ENCODE measurements at places on chromosomes 7 and 10. TPM values are rescaled to one million over a fixed set of nuclear protein-coding genes. Genes with fewer than 3 reads are reported as not detected.

GRCh38 chr10:91090761-91091529, 129.5 kb upstream of the PCGF5 start:
- DNase-seq: no peak

Gene SOSTDC1
- total RNA-seq: not detected

DNA sequence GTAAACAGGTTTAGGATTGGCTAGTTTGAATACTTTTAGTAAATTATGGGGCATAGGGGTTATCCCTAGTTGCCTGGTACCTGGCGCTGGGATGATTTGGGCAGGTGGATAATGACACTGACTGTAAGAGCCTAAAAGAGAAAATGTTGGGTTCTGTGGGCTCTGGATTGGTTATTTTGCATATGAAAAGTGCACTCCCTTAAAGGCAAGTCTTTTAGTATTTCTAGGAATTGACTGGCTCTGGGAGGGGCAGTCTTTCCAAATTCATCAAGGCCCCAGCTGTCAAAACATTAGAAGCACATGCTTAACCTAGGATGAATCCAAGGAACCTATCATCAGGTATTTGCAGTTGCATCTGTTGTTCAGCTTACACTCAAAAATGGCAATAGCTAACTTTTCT, 454.6 kb upstream of the SORCS1 start:
- DNase-seq: no peak

Gene PRSS2
- not detected for total RNA-seq

DNA sequence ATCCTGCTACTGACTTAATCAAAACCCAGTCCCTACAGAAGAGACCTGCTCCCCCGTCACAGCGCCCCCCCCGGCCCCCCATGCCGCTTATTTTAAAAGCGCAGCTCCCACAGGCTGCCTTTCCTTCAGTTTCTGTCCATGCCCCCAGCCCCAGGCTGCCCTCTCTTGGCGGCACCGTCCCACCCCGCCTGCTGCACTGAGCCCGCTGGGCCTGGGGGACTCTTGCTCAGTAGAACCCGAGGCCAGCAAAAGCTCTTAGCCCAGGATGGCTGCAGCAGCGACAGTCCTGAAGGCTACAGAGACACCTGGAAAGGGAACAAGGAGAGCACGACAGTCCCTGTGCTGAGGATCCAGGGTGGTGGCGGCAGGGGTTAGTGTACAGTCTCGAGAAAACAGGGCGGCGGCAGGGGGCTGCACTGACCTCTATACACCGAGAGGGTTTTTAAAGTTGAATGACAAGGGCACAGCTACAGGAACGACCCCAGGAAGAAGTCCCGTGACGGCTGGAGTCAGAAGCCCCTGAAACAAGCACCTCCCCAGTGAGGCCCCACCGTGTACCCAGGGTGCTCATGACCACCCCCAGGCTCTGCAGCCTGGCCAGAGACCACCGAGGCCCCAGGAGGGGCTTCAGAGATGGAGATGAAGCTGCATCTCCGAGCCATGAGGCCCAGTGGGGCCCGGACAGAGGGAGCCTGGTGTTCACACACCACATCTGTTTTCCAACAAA, 54.4 kb downstream of the ZRANB1 start:
- no peak for DNase-seq

GRCh38 chr7:80249619-80250295, 115.1 kb downstream of the GNAI1 start:
- no peak for DNase-seq

Gene CPA2
- not detected for total RNA-seq

DNA sequence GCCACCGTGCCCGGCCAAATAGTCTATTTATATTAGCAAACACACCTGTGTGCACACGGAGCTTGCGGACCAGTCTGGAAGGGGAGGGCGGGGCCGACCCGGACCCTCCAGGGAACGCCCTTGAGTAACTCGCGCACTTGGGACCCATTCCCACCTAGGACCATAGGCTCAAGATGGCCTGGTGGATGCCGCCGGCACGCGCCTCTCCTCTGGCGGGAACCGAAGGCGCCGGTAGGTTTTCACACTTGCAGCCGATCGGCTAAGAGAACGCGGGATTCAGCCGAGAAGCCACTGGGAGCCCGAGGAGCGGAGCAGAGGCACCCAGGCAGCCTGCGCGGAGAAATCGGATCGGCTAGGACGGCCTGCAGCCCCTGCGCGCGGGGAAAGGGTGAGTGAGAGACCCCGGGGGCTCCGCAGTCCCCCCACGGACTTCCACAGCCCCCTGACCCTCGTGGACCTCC, 18.9 kb downstream of the IFT22 start:
- DNase-seq: no peak

DNA sequence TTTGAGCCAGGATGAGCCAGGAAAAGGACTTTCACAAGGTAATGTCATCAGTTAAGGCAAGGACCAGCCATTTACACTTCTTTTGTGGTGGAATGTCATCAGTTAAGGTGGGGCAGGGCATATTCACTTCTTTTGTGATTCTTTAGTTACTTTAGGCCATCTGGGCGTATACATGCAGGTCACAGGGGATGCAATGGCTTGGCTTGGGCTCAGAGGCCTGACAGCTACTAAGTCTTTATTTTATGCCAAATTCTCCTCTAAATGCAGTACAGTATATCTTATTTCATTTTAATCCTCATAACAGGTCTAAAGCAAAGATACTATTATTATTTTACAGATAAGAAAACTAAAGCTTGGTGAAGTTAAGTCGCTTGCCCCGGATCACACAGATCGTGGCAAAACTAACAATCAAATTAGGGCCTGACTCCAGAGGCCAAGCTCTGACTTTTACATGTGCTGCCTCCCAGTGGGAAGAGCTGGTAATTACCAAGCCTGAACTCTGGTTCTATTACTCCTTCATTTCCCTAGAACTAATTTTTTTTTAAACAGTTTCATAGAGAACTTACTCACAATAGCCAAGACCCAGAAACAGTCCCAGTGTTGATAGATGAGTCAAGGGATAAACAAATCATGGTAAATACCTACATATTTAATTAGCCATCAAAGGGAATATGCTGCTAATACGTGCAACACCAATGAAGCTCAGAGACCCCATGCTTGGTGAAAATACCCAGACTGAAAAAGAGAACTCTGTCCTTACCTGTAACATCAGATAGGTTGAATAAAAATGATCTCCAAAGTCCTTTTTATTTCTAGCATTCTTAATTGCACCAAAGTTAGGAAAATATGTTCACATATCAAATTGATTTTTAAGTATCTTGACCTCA, 35.4 kb downstream of the C7orf25 start:
- no peak for DNase-seq

DNA sequence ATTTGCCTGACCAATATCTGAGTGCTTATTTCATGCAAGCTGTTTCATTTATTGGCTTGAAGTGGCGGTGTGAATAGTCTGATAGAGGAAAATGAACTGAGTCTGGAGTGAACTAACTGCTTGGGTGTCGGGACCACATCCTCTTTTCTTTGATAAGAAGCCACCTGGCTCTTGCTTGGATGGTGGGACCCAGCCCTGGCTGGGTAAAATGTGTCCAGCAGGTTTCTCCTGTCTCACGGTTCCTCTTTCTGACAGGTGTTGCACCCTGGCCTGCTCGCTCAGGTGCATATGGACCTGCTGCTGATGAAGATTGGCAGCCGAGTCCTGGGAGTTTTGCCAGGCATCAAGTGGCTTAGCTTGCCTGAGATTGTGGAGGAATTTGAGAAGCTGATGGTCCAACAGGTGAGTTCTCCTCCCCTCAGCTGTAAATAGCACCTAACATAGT, 1.6 kb downstream of the ADCK2 start:
- DNase-seq: no peak

GRCh38 chr7:31953432-31953831, 116.8 kb downstream of the PDE1C start:
- DNase-seq: no peak

DNA sequence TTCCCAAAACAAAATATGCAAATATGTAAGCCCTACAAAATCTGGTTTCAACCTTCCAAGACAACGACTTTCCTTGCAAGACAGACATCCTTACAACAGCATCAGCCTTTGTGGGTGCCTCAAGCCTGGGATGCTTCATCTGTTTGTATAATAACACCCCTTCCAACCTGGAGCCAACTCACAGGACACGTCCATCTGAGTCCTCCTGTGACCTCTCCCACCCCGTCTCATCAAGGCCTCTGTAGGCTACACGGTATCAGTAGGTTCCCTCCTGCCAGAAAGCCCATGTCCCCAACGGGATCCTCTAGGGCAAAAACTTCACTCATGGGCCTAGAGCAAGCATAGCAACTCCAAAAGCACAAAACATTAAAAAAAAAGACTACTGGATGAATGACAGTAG, 173.2 kb downstream of the TNS3 start:
- DNase-seq: no peak

- no peak for DNase-seq
Observed at GRCh38 chr7:35513828-35514227, 181.1 kb downstream of the HERPUD2 start.

- DNase-seq: no peak
Observed at GRCh38 chr10:114332301-114333192, 71.8 kb downstream of the AFAP1L2 start.

- DNase-seq: no peak
Observed at GRCh38 chr7:130970696-130971095, 236.7 kb upstream of the KLF14 start.

Gene DGKI
- total RNA-seq: 3.5 TPM

DNA sequence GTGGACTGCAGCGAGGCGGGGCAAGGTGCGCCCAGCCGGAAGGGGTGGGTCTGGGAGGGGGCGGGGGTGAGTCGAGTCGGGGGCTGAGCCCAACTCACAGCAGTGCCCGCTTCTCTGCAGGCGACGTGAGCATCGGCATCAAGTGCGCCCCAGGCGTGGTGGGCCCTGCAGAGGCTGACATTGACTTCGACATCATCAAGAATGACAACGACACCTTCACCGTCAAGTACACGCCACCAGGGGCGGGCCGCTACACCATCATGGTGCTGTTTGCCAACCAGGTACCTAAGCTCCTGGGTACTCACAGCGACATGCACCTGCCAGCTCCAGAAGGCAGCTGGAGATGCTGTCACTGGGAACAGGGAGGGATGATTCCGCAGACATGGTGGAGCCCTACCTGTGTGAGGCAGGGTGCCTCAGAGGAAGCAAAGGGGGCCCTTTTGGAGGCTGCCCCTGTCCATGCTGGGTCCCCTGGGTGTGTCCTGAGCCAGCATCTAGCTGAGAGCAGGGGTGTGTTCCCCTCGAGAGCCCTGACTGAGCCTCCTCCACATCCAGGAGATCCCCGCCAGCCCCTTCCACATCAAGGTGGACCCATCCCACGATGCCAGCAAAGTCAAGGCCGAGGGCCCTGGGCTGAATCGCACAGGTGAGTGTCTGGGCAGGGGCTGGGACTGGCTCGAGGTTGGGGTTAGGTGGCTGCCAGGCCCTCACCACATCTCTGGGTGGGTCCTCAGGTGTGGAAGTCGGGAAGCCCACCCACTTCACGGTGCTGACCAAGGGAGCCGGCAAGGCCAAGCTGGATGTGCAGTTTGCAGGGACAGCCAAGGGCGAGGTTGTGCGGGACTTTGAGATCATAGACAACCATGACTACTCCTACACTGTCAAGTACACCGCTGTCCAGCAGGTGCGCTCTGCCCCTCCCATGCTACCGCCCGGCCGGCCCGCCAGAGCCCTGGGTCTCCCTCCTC, 12.8 kb downstream of the FLNC start:
- DNase-seq: no peak

DNA sequence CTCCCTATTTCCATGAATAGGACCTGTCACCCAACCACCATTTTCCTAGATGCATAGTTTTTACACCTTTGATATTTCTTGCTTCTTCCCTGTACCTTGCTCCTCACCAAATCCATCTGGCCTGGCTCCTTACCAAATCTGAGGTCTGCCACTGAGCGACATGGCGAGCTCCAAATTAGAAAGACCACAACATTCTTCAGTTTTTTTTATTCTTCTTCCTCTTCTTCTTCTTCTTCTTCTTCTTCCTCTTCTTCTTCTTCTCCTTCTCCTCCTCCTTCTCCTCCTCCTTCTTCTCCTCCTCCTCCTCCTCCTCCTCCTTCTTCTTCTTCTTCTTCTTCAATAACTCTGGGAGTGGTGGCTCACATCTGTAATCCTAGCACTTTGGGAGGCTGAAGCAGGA, 7.1 kb downstream of the CPED1 start:
- DNase-seq: no peak

GRCh38 chr10:121469797-121470606, 128.2 kb downstream of the FGFR2 start:
- DNase-seq: no peak

DNA sequence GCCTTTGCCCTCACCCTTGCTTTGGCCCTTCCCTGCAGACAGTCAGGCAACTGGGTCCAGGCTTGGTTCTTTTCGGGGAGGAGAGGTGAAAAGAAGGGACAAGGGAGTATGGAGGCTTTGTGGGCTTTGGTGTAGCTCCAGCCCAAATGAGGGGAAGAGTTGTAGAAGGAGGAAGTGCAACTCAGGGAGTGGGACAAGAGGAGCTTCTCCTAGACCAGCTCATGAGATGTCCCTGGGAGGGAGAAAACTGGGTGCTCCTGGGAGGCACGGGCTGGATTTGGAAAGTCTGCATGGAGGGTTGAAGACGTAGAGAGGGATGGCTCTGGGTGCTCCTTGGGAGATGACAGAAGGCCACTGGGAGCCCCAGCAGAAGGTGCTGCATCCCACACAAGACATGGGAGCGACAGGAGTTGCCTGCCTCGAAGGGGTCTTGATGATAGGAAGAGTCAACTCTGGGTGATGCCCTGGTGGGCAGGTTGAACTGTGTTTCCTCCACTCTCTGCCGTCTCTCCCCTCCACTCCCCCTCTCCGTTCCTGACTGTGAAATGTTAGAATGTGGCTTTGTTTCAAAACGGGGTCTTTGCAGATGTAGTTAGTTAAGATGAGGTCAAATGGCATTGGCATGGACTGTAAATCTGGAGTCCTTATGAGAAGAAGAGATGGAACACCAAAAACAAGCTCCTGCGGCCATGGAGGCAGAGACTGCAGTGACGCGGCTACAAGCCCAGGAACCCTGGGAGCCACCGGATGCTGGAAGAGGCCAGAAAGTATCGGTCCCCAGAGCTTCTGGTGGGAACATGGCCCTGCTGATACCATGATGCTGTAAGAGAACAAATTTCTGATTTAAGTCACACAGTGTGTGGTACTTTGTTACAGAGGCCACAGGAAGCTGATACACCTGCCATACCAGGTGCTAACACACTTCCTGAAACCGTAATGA, 298.5 kb downstream of the GLRX3 start:
- DNase-seq: no peak

- DNase-seq: no peak
Observed at GRCh38 chr7:3739983-3740382, 438.9 kb downstream of the SDK1 start.

Gene PON1
- total RNA-seq: not detected

Gene PRLHR
- total RNA-seq: not detected

- DNase-seq: no peak
Observed at GRCh38 chr7:130095812-130096211, 25.5 kb downstream of the KLHDC10 start.

GRCh38 chr10:75932921-75933320, 501.5 kb downstream of the LRMDA start:
- DNase-seq: no peak
